ENCODE measurements at places on chromosomes 11 and 22. TPM values are rescaled to one million over a fixed set of nuclear protein-coding genes. Genes with fewer than 3 reads are reported as not detected.

Gene TSPAN32
- total RNA-seq = not detected

Gene APOBEC3G
- 1.3 TPM for total RNA-seq

Gene TPBGL
- not detected for total RNA-seq

Gene CTSW
- not detected for total RNA-seq

Gene PPFIBP2
- 3.3 TPM for total RNA-seq

Gene KCNQ1OT1
- total RNA-seq = 1.5 TPM

Gene IFITM1
- total RNA-seq = 2.2 TPM

Gene OR8B4
- not detected for total RNA-seq

Gene BAIAP2L2
- not detected for total RNA-seq

Gene FXYD2
- total RNA-seq = not detected

Gene TRIM6
- total RNA-seq = 10.1 TPM

GRCh38 chr11:85438328-85438727, 188.8 kb downstream of the DLG2 start:
- H3K27me3 ChIP-seq = peaks cover 14% of the 10 kb centered on the region
- H3K36me3 ChIP-seq = no peaks in the 10 kb centered on the region
- no peak for DNase-seq
- H3K27ac ChIP-seq = no peak overlapping the region

GRCh38 chr11:6418557-6419008, 311 bp downstream of the APBB1 start:
- H3K27me3 ChIP-seq = no peaks in the 10 kb centered on the region
- no peak overlapping the region for H3K27ac ChIP-seq
- H3K36me3 ChIP-seq = no peaks in the 10 kb centered on the region
- peaks cover 4% of the 10 kb centered on the region for H3K4me1 ChIP-seq
- peak overlapping the region; percentile 90 for H3K4me3 ChIP-seq

DNA sequence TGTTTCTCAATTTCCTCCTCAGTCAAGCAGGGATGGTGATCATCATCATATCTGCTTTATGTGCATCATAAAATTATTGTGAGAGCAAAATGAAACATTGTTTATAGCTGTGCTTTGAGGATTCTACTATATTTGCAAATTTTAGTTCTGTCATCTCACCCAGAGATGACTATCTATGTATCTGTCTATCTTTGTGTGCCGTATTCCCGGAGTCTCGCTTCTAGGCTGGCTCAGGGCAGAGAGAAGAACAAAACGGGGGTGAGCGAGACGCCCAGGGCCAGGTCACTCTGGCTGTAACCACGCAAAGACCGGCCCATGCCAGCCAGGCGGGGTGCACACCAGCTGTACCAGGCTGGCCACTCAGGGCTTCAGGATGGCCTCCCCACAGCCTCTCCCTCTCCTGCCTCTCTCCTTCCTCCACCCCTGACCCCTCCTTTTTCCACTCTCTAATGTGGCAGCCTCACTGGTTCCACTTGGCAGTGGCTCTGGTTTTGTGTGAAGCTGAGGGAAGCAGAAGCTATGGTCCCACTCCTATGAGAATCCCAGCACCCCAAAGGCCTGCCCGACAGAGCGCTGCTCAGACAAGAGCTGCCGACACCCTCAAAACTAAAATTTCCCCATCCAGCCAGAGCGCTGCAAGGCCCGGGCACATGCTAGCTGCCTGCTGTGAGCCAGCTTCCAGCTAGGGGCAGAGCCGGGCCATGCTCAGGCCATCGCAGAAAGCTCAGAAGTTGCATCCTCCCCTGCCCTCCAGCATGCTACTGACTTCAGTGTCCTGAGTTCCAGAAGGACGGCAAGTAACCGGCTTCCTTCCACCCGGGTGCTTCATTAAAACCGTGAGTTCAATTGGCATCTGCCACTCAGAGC, 139.5 kb upstream of the TBCEL start:
- no peak for DNase-seq
- H3K36me3 ChIP-seq = no peaks in the 10 kb centered on the region
- peaks cover 73% of the 10 kb centered on the region for H3K27me3 ChIP-seq
- no peak overlapping the region for H3K27ac ChIP-seq

GRCh38 chr22:42357221-42357620, 75.0 kb downstream of the NFAM1 start:
- peak; percentile 35 for DNase-seq
- H3K36me3 ChIP-seq = no peaks in the 10 kb centered on the region
- no peaks in the 10 kb centered on the region for H3K4me1 ChIP-seq
- no peaks in the 10 kb centered on the region for H3K27me3 ChIP-seq
- H3K4me3 ChIP-seq = no peak overlapping the region

GRCh38 chr11:16770016-16770415, 31.6 kb downstream of the C11orf58 start:
- no peaks in the 10 kb centered on the region for H3K36me3 ChIP-seq
- H3K27me3 ChIP-seq = no peaks in the 10 kb centered on the region
- H3K4me3 ChIP-seq = no peak overlapping the region
- no peak overlapping the region for H3K27ac ChIP-seq

- H3K4me3 ChIP-seq = no peak overlapping the region
- H3K27me3 ChIP-seq = no peaks in the 10 kb centered on the region
- H3K27ac ChIP-seq = no peak overlapping the region
- no peaks in the 10 kb centered on the region for H3K36me3 ChIP-seq
Observed at GRCh38 chr11:76155500-76156227, 50.6 kb downstream of the WNT11 start.

GRCh38 chr11:73869332-73869949, 7.2 kb downstream of the COA4 start:
- peaks cover 22% of the 10 kb centered on the region for H3K36me3 ChIP-seq
- H3K27me3 ChIP-seq = no peaks in the 10 kb centered on the region
- 0 out of 2 replicates have a peak overlapping the region, but pooled peaks have one; percentile 7 for H3K27ac ChIP-seq
- DNase-seq = peak; percentile 58
- no peak overlapping the region for H3K4me3 ChIP-seq

GRCh38 chr11:87878373-87878825, 296.8 kb downstream of the RAB38 start:
- H3K4me1 ChIP-seq = peaks cover 13% of the 10 kb centered on the region
- DNase-seq = peak; percentile 75
- H3K27ac ChIP-seq = peak overlapping the region; percentile 1
- H3K4me3 ChIP-seq = no peak overlapping the region

- no peak overlapping the region for H3K27ac ChIP-seq
- no peaks in the 10 kb centered on the region for H3K36me3 ChIP-seq
- no peaks in the 10 kb centered on the region for H3K27me3 ChIP-seq
- no peaks in the 10 kb centered on the region for H3K4me1 ChIP-seq
- DNase-seq = peak; percentile 32
Observed at GRCh38 chr22:22235558-22235957, 9.0 kb upstream of the VPREB1 start.

DNA sequence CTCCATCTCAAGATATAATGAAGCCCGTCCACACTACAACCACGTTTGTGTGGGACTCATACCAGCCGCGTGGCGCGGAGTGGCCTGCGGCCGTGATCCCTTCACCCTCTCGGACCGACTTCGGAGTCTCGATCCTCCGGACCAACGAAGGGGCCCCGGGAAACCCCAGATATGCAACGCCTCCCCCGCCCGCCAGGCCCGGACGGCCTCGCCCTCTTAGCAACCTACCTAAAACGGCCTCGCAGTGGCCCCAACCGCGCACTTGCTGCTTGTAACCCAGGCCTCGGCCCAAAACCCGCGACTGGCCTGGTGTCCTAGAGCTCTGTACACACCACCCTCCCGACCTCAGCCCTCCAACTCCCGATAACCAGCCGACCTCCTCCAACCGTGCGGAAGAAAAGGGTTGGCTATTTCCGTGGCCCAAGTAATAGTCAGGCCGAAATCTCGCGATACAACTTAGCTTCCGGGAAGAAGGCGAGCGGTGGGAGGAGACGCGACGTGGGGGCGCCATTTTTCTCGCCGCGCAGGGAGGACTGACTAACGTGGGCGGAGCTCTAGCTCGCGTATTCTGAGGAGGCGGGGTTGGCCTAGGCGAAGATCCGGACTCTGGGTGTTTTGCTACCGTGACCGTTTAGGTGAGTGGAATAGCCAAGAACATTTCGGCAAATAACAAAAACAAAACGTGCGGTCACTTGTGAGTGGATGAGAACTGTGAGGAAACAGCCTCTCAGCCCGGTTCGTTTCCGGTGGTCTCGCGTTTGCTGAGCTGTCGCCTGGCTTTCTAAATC, at the start of the genes C11orf54 and TAF1D:
Gene C11orf54 (plus strand): TSS at position 579 of the 788 bp plus-strand sequence. CDS start 5,722 bp downstream, outside the sequence.
Gene TAF1D (minus strand): TSS at position 402 of the 788 bp plus-strand sequence. CDS start 2,191 bp downstream, outside the sequence.
- peak within 1 kb of the TSS; percentile 96 for H3K4me3 ChIP-seq
- no peaks in the 10 kb centered on the region for H3K27me3 ChIP-seq
- peak; percentile 99 for DNase-seq
- H3K27ac ChIP-seq = peak within 1 kb of the TSS; percentile 75

- H3K4me3 ChIP-seq = no peak overlapping the region
- no peaks in the 10 kb centered on the region for H3K4me1 ChIP-seq
- H3K27ac ChIP-seq = no peak overlapping the region
- H3K27me3 ChIP-seq = no peaks in the 10 kb centered on the region
- no peak for DNase-seq
Observed at GRCh38 chr11:26946257-26946716, 47.6 kb upstream of the FIBIN start.

DNA sequence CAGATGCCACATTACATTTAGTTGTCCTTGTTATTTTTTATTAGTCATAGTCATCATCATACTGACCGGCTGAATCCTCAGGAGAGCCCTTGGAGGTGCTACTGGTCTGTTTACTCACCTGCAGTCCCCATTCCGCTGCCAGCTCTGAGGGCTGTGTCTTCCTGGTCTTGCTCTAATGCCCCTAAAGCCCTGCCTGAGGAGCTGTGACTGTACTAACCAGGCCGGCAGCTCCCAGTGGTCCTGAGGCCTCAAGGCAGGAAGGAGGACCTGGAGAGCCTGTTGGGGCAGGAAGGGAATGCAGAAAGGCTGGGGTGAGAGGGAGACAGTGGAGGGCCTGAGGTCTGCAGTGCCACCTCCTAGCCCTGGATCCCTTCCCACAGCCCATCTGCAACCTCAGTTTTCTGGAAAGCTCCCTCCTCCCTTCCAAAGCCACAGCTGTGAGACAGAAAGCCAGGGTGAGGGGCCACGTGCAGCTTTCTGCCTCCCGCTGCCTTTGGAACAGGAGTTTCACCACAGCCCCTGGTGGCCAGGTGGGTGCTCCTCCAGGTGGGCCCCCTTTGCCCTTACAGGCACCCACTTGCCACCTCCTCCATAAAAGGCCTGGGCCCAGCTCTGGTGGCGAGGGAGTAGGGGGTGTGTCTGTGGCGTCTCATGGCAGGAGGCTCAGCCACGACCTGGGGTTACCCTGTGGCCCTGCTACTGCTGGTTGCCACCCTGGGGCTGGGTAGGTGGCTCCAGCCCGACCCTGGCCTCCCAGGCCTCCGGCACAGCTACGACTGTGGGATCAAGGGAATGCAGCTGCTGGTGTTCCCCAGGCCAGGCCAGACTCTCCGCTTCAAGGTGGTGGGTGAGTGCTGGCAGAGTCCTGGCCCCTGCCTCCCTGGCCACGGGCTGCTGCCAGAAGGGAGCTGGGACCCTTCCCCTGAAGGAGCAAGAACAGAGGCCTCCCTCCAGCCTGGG, at the start of gene ZP1:
Gene ZP1 (plus strand): TSS at position 632 of the 960 bp plus-strand sequence. CDS start 20 bp downstream, at position 652.
- H3K4me1 ChIP-seq = peaks cover 11% of the 10 kb centered on the region
- no peak within 1 kb of the TSS for H3K27ac ChIP-seq
- H3K4me3 ChIP-seq = no peak within 1 kb of the TSS
- H3K27me3 ChIP-seq = no peaks in the 10 kb centered on the region

- no peak overlapping the region for H3K4me3 ChIP-seq
- H3K27ac ChIP-seq = no peak overlapping the region
- H3K36me3 ChIP-seq = no peaks in the 10 kb centered on the region
Observed at GRCh38 chr22:50698546-50698945, 25.9 kb downstream of the SHANK3 start.

- H3K36me3 ChIP-seq = no peaks in the 10 kb centered on the region
- no peak overlapping the region for H3K4me3 ChIP-seq
- DNase-seq = no peak
- no peaks in the 10 kb centered on the region for H3K4me1 ChIP-seq
- no peaks in the 10 kb centered on the region for H3K27me3 ChIP-seq
- H3K27ac ChIP-seq = no peak overlapping the region
Observed at GRCh38 chr22:48799227-48799970, 1028.3 kb downstream of the BRD1 start.

- H3K27ac ChIP-seq = no peak overlapping the region
- H3K4me3 ChIP-seq = no peak overlapping the region
- H3K36me3 ChIP-seq = no peaks in the 10 kb centered on the region
- H3K27me3 ChIP-seq = no peaks in the 10 kb centered on the region
Observed at GRCh38 chr11:14904745-14905103, 12.7 kb upstream of the CYP2R1 start.

DNA sequence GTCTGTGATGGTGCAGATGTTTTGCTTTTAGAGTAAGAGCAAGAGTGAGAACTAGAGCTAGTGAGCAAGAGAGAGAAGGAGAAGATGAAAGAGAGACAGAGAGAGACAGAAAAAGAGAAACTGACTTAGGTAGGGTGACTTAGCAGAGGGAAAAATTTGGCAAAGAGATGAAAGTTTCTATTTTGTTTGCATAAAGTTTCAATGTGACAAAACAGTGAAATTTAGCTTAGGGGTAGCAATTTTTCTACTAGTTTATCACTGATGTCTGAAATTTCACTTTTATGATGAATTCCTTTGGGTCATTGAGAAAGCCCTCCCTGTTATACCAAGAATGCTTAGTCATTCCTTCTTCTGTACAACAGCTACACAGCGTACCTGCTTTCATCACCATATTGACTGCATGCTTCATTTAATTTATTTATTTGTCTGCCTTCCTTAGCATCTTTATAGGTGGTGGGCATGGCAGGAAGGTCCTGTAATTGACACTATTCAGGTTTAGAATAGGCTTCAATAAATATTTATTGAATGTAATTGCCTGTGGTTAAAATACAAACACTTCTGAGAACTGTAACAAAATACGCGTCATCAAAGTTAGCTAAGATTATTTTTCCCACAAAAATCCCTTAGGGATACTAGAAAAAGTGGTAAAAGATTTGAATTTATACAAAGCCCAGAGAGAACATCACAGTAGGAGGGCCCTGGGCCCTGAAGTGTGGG, 19.9 kb upstream of the CTSC start:
- H3K4me3 ChIP-seq = peak overlapping the region; percentile 15
- no peaks in the 10 kb centered on the region for H3K27me3 ChIP-seq
- peak; percentile 87 for DNase-seq
- H3K27ac ChIP-seq = peak overlapping the region; percentile 94
- H3K36me3 ChIP-seq = no peaks in the 10 kb centered on the region
- H3K4me1 ChIP-seq = peaks cover 31% of the 10 kb centered on the region

DNA sequence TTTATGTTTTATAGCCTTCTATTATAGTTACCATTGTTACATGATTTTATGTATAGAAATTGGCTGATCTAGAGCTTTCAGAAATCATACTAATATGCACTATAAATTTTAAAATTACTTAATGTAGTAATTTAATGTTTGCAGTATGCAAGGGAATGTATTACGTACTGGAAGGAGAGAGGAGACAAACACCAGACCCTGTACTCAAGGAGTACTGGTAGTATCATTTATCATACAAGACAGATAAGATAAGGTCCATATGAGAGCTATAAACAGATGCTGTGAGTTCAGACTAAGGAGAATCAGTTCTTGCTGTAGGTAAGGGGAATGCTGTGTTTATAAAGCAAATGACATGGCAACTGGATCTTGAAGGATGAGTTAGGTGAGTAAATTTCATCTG, 765 bp downstream of the BCO2 start:
- H3K36me3 ChIP-seq = no peaks in the 10 kb centered on the region
- no peaks in the 10 kb centered on the region for H3K27me3 ChIP-seq
- H3K4me1 ChIP-seq = peaks cover 27% of the 10 kb centered on the region
- DNase-seq = no peak

GRCh38 chr11:87180742-87181141, 143.0 kb downstream of the TMEM135 start:
- DNase-seq = peak; percentile 23
- no peak overlapping the region for H3K27ac ChIP-seq
- no peak overlapping the region for H3K4me3 ChIP-seq
- H3K36me3 ChIP-seq = no peaks in the 10 kb centered on the region
- peaks cover 7% of the 10 kb centered on the region for H3K4me1 ChIP-seq
- no peaks in the 10 kb centered on the region for H3K27me3 ChIP-seq
